ENCODE measurements at places on chromosomes 12 and 14.

DNA sequence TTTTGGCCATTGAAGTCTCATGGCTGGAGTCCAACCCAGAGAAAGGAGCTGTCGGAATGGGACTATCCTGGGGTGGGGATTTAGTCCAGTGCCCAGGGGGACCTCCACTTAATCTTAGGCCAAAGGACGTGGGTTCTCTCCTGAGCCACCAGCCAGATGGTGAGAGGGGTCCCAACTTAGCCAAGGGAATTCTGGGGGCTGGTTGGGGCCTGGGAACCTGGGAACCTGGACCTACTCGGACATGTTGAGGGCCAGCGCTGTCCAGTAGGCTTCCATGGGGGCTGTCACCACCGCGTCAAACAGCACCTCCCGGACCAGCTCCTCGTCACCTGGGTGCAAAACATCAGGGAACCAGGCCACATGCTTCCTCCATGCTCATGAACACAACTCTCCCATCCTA, 33.4 kb downstream of the LRTM2 start:
- no peak for DNase-seq

DNA sequence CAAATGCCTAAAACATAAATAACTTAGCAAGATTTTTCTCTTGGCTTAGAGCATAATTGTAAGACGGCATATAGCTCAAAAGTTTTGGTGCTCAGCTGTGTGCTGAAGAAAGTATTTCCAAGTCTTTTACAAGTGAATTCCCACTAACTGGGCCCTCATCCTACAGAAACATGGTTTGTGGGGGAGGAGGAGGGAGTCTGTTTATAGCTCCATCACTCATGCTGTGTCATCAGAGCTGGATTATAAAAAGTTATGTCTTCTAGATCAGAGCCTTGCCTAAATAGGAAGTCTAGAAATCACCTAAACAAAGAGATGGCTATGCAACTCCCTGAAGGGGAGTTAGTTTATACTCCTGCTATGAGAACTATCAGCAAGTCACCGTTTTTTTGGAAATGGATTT, 65.9 kb upstream of the OTOGL start:
- peak; percentile 76 for DNase-seq

DNA sequence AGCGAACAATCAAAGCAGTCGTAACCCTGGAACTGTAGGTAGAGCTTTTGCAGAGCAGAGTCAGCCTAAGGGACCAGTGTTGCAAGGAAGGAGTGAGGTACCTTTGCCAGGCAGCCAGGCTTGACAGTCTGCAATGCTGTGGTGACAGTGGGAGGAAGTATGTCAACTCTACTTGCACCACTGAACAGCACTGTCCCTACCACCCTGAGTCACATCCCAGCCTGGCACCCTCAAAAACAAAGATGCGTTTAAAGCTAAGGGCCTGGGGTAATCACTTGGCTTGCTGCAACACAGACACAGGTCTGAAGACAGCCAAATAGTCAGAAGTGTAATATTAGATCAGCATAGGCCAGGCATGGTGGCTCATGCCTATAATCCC, 141.9 kb downstream of the DPF3 start:
- no peak for DNase-seq

GRCh38 chr12:124316257-124316900, 21.5 kb downstream of the RFLNA start:
- DNase-seq, result no peak

GRCh38 chr12:123278101-123278627, 6.5 kb upstream of the CDK2AP1 start:
- no peak for DNase-seq

DNA sequence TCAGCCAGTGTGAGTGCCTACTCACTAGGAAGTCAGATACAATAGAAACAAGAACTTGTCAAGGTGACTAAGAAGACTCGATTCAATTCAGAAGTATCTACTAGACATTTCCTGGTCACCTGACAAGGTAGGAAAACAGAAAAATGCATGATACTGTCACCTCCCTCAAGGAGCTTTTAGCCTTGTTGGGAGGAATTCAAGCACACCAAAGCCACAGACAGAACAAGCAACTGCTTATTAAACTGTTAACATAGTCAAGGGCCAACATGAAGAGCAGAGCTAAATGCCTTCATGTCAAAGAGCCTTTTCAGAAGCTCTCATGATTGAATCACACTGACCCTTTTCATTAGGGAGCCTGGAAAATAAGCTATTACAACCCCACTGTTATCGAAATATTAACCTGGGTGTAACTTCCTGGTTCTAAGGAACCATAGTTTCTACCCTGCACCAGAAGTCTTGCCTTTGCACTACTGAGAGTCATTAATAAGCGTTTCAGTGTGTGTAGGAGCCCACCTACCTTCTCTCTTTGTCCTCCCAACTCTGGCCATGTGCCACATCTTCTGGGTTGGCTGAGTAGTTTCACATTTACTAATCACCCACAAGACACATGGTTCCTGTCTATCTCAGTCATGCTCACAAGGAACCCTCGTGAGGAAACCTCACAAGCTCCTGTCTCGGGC, 31.0 kb upstream of the LGALS3 start:
- DNase-seq, result no peak
